Stimulated activated CD4-positive, alpha-beta T cell treated with anti-CD3 and anti-CD28 coated beads, Interleukin-1b, Interleukin-23, amount 100 ng/mL, for 48 hours (primary cell): ENCODE measurements at places on chromosomes 11 and 22.

GRCh38 chr22:39682994-39683393 is 112.4 kb downstream of the CACNA1I start:
- no peak for DNase-seq

GRCh38 chr11:94519478-94520084 is 7.3 kb downstream of the C11orf97 start:
- DNase-seq, result no peak

DNA sequence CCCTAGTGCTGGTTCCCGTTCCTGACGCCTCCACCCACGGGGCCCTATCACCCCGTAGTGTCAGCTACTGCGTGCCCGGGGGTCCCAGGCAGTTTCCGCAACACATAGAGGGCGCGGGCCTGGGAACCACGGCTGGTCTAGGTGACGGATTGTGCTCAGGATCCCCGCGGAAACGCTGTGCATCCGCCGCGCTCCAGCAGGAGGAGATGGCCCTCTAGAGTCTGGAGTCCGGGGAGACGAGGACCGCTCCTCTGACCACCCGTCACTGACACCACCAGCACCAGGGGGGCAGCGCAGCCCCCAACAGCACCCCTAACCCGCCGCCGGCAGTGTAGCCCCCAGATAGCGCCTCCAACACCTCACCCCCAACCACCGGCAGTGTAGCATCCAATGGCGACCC is 4.4 kb upstream of the RFPL3 start:
- no peak for DNase-seq

- no peak for DNase-seq
Observed at GRCh38 chr11:128022007-128022368, 565.4 kb downstream of the ETS1 start.

- peak; percentile 64 for DNase-seq
Observed at GRCh38 chr11:119169282-119169719, 776 bp downstream of the NLRX1 start.

- no peak for DNase-seq
Observed at GRCh38 chr11:20634044-20634443, 34.6 kb downstream of the SLC6A5 start.

GRCh38 chr11:86775361-86775760 is 25.0 kb upstream of the PRSS23 start:
- DNase-seq, result no peak

DNA sequence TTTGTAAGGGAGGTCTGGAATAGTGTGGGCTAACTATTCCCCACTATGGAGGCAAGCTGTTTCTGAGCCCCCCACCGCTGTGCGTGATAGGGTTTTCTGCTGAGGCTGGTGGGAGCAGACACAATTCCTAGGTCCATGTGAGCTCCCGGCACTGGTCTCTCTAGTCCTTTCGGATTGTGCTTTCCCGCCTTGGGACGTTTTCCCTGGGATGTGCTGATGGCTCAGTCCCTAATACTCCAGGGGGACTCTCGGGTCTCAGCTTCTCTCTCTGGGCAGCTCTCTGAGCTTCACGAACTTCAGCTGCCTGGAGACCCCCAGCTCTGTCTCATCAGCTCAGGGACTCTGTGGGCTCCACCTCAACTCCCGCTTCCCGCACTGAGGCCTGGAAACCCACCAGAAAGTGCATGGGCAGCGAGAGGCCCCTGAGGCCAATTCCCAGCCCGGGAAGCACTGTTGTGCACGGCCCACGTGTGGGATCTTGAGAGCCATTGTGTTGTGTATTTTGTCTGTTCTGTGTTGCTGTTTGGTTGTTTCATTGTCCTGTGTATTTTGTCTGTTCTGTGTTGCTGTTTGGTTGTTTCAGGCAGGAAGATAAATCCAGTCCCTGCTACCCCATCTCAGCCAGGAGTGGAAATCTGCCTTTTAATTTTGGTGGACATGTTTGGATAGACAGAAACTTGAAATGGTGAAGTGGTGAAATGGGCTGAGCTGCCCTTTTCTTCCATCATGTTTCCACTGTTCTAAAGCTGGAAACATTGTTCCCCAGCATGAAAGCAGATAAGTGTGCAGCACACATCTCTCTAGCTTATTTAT is 12.7 kb upstream of the TNNT3 start:
- DNase-seq, result no peak

DNA sequence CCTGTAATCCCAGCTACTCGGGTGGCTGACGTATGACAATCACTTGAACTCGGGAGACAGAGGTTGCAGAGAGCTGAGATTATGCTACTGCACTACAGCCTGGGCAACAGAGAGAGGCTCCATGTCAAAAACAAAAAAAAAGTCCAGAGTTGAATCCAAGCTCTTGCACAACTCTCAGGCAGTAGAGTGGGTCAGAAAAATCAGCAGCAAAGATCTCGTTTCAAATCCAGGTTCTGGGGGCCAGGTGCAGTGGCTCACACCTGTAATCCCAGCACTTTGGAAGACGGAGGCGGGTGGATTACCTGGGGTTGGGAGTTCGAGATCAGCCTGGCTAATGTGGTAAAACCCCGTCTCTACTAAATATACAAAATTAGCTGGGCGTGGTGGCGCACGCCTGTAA is 24.9 kb downstream of the CLPB start:
- DNase-seq, result no peak

GRCh38 chr11:47453365-47453764 is 4.4 kb upstream of the RAPSN start:
- no peak for DNase-seq

DNA sequence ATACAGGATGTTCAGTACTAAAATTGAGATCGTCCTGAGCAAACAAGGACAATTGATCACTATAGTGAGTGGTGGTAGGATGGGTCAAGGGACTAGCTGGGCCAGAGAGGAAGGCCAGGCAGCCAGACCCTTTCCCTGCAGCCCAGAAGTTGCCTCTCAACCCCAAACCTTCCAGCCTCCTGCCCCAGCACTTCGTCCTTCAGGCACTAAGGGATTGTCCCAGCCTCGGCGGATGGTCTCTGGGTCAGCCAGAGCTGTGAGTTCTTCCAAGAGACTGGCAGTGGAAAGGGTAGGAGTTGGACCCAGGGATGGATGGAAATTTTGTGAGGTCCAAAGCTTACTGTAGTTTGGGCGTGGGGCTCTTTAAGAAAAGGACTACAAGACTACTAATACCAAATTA is 3.6 kb upstream of the LMO1 start:
- no peak for DNase-seq

DNA sequence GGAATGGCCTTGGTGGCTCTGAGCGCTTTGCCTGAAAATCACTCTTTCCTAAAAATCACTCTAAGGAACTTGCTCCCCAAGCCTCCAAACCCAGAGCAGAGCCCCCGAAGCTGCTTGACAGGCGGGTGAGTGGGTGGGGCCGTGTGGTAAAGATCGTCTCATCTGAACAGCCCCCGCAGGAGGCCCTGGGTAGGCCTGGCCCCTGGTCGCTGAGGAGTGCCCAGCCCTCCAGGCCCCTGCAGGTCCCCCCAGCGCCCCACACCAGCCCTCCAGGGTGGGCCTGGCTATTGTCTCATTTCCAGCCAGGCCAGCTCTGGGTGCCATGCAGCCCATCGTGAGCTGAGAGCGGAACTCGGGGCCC is 17.2 kb upstream of the PIM3 start:
- DNase-seq, result no peak

DNA sequence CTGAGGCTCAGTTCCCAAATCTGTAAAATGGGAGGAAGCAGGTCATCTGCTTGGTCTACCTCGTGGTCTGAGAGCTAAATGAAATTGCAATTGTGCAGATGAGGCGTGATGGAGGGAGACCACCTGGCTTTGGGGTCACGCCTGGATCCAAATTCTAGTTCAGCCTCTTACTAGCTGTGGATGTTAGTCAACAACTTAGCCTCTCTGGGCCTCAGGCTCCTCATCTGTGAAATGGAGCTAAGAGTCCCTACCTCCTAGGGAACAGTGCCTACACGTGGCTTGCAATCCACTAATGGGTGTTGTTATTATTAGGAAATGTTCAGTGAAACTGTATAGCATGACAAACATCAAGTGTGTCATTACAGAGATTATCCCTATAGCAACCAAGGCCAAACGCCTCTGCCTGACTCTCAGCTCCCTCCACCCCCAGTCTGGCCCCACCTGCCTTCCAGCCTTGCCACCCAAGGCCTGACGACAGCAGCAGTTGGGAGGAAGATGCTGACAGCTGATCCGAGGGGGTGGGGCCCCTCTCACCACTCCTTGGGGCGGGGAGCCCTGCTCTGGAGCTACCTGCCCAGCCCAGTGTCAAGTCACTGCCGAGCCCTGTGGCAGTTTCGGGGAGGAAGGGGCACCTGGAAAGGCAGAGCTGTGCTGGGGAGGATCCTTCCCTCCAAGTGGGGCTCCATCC is 1.7 kb upstream of the RHOD start:
- peak; percentile 35 for DNase-seq

- DNase-seq, result no peak
Observed at GRCh38 chr22:37971475-37972434, 12.6 kb downstream of the SOX10 start.

GRCh38 chr11:114259551-114259983 is 36.6 kb upstream of the NNMT start:
- no peak for DNase-seq

- no peak for DNase-seq
Observed at GRCh38 chr22:22773979-22774604, 113.5 kb upstream of the IGLL5 start.

DNA sequence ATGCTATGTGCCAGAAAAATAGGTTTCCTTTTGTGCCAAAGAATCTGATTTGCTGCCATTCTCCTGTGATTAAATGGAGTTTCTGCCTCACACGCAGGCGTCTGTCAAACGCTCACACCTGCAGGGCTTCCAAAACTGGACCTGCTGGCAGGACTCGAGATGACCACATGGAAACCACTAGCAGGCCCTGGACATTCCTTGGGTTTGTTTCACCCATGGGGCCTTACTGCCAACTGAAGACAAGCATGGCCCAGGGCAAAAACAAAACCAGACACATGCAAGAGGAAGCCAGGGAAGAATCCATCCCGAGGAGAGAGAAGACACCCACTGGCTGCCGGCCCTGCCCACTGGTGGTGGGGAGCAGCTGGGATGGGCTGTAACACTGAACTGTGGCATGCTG is 55.9 kb upstream of the MN1 start:
- no peak for DNase-seq

DNA sequence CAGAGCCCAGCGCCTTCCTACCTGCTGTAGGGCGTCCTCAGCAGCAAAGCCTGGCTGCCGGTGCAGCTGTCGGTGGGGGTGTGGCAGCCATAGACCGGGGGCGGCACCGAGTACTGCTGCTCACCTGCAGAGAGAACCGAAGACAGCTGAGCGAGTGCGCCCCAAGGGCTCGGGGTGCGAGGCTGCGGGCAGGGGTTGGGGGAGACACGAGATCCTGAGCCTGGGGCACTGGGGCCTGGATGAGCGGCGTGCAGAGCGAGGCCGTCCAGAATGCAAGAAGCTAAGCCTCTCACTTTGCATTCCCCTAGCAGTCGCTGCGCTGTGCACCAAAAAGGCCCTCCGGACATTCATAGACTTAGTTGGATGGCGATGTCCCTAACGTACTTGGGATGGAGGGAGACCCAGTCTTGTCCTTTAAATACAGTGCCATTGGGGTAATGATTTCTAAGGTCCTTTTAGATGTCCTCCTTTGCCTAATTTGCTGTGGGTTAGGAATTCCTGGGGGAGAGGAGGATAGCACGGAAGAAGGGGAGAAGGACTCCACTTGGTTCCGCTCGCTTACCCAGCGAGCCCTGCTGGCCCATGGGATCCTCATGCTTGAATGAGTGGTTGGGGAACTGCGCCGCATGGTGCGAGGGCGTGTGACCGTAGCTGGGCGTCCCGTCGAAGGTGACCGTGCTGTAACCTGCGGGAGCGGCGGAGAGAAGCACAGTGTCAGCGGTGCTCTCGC is 7.2 kb downstream of the WT1 start:
- no peak for DNase-seq

GRCh38 chr11:45933846-45934579 is 11.6 kb downstream of the LARGE2 start:
- no peak for DNase-seq
